ENCODE measurements at places on chromosomes 3 and 15. TPM values are rescaled to one million over a fixed set of nuclear protein-coding genes. Genes with fewer than 3 reads are reported as not detected.

- DNase-seq, result no peak
Observed at GRCh38 chr3:117010318-117010717, 300.7 kb downstream of the TUSC7 start.

- no peak for DNase-seq
Observed at GRCh38 chr15:94673801-94674200, 442.4 kb downstream of the MCTP2 start.

DNA sequence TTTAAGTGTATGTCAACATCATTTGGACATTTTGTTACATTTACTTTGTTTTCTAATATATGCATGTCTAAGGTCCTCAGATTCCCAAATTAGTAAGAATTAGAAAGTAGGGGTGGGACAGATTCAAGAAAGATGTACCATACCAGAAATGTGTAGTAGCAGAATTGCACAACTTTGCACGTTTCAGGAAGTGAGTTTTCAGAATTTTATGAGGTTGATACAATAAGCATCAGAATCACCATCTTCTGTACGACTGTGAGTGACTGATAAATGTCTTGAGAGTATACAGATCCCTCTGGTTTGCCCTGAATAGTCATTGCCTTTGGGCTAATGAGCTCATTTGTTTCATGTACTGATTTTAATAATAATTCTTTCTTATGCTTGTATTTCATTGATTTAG, 9.3 kb downstream of the ARIH2 start:
- no peak for DNase-seq

DNA sequence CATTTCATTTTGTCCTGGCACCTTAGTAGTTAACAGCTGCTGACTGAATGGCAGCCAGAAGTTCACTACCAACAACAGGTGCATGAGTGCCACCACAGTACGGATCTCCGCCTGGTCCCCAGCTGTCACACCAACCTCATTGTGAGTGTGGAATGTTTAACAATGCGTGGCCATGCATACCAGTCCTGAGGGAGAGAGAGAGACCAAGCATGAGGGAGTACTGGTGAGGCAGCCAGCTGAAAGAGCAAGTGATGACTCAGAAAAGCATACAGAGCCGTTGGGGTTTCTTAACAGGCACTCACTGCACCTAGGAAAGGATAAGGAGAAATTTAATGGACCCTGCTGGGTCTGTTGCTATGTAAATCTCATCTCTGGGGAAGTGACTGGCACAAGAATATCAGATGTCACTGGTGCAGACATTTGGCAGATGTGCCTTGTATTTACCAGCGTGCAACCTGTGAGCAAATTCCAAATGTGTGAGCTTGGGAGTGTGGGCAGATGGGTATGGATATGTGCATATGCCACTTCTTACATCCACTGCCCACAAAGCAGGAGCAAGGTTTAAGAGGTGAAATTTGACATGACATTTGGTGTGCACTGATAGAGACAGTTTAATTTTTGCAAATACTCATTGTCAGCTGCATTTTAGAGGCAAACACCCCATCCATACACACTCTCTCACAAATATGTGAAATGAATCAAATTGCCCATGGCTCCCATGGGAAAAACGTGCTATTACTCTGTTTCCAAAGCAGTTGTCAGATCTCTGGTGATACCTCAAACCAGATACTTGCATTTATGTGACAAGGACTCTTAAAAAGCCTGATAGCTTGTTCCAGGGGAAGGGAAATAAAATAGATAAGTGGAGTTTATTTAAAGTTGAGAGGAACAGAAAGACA, 245.2 kb upstream of the ARPP21 start:
- DNase-seq, result no peak

- no peak for DNase-seq
Observed at GRCh38 chr15:78390826-78391225, 47.2 kb upstream of the IREB2 start.

Gene SPINK8
- total RNA-seq, result not detected

All from T-helper 17 cell (primary cell).